Stimulated activated CD4-positive, alpha-beta T cell treated with anti-CD3 and anti-CD28 coated beads, TNF-alpha, amount 100 ng/mL, for 1 hour (primary cell): ENCODE measurements at places on chromosomes 6 and 20.

DNA sequence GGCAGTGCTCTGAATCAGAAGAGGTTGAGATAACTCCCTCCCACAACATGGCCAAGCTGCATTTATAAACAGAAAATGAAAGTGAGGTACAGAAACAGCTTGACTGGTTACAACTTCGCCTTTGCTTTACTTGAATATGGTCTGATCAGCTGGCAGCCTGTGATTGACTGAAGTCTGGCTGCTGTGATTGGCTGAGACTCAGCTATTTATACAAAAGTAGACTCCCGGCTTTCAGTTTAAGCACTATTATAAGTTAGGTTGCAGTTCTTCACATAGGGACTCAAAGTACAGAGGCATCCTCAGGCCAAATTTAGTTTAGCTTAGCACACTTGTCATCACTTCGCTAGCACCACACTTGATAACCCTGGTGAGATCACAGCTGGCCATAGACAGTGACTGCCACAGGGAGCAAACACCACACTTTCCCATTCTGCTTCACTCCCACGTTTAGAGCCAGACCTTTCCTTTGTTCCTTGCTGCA, 362.6 kb downstream of the EPM2A start:
- no peak for DNase-seq

DNA sequence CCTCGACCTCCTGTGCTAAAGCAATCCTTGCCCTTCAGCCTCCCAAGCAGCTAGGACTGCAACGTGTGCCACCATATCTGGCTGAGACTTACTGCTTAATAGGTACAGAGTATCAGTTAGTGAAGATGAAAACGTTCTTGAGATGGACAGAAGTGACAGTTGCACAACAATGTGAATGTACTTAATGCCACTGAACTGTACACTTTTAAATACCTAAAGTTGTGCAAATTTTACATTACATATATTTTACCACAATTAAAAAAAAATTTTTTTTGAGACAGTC, 25.9 kb downstream of the NUDT3 start:
- DNase-seq = no peak

DNA sequence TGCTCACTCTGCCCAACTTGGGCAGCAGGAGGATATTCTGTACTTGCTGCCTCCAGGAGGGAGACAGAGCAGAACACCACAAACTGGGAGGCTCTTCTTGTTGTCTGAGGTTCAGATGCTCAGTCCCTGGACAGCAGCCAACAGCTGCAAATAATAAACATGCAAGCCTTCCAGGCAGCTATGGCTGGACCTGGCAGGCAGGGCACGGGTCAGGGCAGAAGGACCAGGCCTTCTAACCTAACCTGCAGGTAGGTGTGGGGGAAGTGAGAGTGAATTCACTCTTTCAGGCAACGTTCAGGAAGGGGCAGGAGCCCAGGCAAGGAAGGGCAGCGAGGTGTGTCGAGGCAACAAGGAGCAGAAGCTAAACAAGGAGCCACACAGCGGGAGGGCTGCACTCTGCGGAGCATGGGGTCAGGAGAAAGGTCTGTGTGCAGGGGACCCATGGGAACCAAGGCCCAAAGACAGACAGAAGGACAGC, 31.5 kb downstream of the NINL start:
- DNase-seq = no peak

- no peak for DNase-seq
These were observed 6.8 kb downstream of the CNKSR3 start for GRCh38 chr6:154503658-154504057.

GRCh38 chr20:14406495-14406894, 69.1 kb upstream of the FLRT3 start:
- DNase-seq = no peak

GRCh38 chr6:45634231-45634630, 256.5 kb upstream of the SUPT3H start:
- no peak for DNase-seq

- DNase-seq = no peak
These were observed 17.8 kb upstream of the HMGN4 start for GRCh38 chr6:26520237-26520849.

DNA sequence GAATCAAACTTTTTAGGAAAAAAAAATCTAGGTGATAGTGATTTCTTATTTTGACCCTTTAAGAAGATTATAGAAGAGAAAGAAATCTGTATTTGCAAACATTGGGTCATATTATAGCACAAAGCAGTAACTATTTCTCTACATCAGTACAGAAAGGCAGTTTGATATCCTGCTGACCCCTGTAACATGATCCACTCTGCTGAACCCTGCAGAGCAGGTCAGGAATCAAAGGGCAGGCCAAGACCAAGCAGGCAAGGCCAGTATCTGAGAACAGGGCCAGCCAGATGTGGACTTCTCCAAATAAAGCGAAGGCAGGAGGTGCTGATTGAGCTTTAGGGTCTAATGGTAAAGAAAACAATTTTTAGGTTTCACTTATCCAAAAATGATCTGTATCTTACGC, 239.4 kb downstream of the PTPRK start:
- no peak for DNase-seq

- no peak for DNase-seq
These were observed 29.3 kb downstream of the SCML4 start for GRCh38 chr6:107794771-107795170.

DNA sequence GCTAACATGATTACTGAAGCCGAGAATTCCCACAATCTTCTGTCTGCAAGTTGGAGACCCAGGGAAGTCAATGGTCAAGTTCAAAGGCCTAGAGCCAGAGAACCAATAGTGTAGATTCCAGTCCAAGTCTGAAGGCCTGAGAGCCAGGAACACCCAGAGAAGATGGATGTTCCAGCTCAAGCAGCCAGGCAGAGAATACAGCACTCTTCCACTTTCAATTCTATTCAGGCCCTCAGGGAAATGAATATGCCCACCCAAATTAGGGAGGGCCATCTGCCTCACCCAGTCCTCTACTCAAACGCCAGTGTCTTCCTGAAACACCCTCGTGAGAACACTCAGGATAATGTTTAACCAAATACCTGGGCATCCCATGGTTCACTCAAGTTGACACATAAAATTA, 123.5 kb downstream of the THBS2 start:
- DNase-seq = no peak

DNA sequence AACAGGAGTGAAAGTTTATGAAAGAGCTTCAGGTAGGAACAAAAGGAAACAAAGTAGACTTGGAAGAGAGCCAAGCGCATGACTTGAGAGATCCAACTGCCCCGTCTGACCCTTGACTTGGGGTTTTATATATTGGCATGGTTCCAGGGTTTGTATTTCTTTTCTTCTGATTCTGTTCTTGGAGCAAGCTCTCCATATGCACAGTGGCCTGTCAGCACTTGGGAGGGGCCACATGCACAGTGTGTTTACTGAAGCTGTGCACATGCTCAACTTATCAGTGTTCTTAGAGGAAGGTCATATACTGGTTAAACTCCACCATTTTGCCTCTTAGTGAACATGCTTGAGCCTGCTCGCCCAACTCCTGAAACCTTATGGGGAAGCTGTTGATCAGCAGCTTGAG, 953.7 kb downstream of the TFAP2A start:
- no peak for DNase-seq

- DNase-seq = no peak
These were observed 59.1 kb downstream of the CEP43 start for GRCh38 chr6:167058261-167058660.

GRCh38 chr6:132445201-132445951, 44.1 kb upstream of the MOXD1 start:
- DNase-seq = no peak

- DNase-seq = no peak
These were observed 153.4 kb downstream of the PHACTR1 start for GRCh38 chr6:12869816-12870432.

GRCh38 chr6:127878115-127878514, 22.7 kb downstream of the THEMIS start:
- no peak for DNase-seq

DNA sequence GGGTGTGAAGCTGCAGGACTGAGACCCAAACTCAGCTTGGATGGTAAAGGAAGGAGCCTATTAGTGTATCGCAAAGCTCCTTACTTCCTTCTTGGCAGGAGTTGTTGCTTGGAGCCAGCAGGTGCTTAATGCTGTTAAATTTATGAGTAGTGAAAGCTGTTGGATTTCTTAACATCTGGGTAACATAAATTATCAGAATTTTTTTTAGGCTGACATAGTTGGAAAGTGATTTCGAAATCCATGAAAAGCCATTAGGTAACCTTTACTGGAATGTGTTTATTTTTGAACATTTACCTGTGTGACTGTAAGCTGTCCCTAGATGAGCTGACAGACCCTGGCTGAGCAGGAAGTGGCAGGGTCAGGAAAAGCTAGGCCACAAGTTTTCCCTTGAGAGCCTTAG, 470.4 kb upstream of the SLC35B3 start:
- no peak for DNase-seq

GRCh38 chr6:14442242-14442641, 324.7 kb downstream of the CD83 start:
- no peak for DNase-seq

DNA sequence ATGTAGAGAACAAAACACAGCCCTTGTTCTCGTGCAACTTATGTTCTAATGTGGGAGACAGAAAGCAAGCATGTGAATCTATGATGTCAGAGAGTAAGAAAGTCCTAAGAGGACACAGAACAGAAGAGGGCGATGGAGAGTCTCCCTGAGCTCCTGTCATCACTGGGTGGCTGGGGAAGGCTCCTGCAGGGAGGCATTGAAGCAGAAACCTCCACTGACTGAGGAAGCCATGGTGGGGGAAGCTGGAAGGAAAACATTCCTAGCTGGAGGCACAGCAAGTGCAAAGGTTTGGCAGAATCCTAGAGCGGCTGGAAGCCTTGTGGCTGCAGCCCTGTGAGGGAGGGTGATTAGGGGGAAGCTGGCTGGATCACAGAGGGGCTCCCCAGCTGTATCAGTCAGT, 248.0 kb downstream of the CDH26 start:
- DNase-seq = no peak

DNA sequence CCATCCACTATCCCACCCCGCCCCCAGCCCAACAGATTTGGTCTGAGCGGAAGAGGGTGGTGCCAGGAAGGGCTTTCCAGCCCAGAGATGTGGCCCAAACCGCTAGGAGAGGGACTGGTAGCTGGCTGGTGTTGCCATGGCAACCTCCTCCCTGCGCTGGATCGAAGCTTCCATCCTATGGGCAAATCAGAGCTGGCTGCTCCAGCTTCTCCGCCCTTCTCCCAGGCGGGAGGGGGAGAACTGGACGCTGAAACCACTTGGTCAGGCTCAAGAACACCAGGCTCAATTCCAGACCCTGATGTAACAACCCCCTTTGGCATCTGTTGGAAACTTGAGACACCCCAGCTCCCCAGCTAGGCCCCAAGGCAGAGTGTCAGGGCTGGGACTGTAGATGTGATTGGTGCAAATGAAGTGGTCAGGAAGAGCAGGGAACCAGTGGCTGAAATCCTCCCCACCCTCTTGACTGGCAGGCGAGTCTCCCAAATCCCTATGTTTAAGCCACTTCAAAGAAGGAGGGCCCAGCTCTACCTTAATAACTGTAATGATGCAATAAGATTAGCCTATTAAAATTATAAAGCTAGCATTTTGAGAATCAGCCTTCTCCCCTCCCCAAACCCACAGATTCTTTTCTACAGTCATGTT, 4.2 kb downstream of the RIMS4 start:
- DNase-seq = no peak

GRCh38 chr6:43338243-43338642, 29.6 kb upstream of the CRIP3 start:
- no peak for DNase-seq

DNA sequence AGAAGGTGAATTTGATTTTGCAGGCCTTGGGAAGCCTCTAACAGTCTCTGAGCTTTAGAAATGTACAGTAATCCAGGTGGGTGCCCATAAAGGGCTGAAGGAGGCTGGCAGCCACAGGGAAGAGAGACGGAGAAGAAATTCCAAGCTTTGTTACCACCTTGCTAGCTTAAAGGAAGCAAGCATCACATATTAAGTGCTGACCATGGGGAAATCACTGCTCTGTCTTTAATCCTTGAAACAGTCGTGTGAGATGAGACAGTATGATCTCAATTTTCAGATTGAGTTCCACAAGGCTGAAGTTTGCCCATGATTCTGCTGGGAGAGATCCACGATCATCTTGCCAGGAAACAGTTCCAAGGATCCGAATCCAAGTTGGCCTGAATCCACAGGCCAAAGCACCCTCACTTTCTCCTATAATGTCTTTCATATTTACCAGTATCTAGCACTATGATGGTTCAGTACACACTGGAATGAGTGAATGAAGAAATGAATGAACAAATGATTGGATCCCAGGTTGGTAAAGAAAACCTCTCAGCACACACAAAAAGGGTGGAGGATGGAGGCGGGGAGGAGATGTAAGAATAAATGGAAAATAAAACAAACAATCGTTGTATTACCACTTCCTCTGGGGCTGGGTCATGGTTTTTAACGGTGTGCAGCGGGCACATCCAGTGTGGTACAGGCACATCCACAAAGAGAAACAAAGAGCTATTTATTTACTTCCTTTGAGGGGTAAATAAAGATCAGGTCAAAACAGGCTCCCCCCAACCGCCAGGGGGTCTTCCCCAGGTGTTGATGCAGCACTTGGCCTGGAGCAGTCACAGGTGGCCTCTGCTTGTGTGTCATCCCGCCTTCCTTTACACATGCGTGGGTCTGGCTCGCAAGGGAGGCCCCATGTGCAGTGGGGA, 28.2 kb upstream of the TAF8 start:
- DNase-seq = peak; percentile 34

DNA sequence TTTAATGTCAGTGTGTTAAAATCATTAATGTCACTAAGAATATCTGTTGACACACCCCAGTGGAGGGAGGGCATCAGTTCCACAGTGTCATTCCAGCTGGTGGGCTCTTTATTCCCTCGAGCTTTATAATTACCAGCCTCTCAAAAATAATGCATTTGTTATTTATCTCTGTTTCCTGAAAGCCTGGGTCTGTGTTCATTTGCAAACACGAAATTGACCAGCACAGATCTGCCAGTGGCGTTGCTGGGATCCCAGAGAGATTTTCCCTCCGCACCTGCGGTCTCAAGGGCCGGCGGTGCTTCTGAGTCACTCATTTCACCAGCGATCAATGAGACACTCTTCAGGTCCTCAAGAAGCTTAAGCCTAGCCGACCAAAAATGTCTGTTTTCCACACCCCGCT, 5.7 kb upstream of the PYGB start:
- DNase-seq = no peak

- DNase-seq = no peak
These were observed 133.7 kb upstream of the FLRT3 start for GRCh38 chr20:14470977-14471661.

- DNase-seq = no peak
These were observed 93.2 kb downstream of the IRF4 start for GRCh38 chr6:484746-485145.

GRCh38 chr6:160141001-160141726, 19.5 kb downstream of the SLC22A1 start:
- DNase-seq = no peak

- DNase-seq = no peak
These were observed 209.5 kb downstream of the FNDC1 start for GRCh38 chr6:159378411-159379328.

GRCh38 chr6:18044108-18044783, 56.8 kb upstream of the KIF13A start:
- DNase-seq = no peak

DNA sequence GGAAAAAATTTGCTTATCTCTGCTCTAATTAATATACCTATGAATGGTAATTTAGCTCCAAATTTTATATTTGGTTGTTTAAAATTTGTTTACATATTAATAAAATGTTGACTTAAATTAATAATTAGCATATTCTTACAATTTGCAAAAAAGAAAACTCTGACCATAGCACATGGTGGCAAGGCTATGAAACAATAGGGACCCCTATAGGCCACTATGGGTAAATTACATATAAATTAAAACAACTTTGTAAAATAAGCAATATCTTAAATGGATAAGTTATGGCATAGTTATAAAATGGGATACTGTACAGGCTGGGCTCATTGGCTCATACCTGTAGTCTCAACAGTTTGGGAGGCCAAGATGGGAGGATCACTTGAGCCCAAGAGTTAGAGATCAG, 76.0 kb downstream of the MKKS start:
- DNase-seq = no peak
